Hypothalamus (tissue), 51 donors: ENCODE measurements at places on chromosomes 12 and 14.

GRCh38 chr14:20508367-20508766, 3.0 kb downstream of the RNASE10 start:
- DNase-seq = no peak

GRCh38 chr12:6766651-6767349, 637 bp downstream of the PTMS start:
- DNase-seq = peak; percentile 41

DNA sequence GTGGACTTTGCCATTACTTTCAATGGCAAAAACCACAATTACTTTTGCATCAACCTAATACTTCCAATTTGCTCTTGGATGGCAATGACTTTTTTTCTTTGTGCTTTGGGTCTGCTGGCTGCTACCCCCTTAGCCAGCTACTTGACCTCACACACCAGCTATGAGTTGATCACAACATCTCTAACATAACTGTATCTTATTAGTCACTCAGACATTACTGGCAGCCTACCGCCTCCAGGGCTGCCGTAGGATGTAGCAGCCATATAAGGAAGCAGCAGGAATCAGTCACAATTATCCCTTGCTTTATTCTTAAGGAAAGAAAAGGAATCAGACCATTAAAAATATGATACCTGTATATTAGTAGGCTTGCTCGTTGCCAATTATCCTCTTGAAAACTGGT, 260.5 kb downstream of the ADAMTS20 start:
- no peak for DNase-seq

GRCh38 chr12:67354322-67354721, 85.2 kb downstream of the CAND1 start:
- no peak for DNase-seq

DNA sequence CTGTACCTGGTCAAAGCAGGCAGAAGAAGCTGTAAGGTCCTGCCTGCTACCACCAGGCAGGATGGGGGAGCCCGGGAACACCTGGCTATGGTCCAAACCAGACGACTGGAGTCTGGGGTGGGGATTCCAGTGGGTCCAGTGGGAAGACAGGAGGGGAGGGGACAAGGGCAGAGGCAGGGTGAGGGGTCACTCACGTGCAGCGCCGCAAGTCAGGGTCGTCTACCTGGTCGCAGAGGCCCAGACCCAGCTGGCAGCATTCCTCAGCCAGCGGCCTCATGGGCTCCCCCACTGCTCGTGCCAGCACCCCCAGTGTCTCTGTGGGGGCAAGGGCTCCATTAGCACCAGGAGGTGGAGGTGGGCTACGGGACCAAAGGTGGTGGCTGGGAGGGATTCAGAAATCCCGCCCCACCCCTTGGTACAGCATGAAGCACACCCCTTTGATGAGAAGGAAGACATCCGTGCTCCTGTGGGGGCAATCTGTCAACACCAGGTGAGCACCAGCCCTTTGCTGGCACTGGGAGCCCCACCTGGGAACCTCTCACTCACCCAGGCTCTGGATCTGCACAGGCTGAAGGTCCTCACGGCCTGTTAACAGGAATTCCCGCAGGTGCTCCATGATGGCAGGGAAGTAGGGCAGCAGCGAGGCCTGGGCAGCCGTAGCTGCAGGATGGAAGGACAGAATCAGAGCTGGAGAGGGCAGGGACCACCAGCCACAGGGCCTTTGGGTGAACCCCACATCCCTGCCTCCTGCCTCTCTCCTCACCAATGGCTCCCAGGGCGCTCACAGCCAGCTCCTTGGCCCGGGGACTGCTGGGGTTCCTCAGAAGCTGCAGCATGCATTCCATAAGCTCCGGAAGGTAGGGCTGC, 4.3 kb downstream of the IPO4 start:
- no peak for DNase-seq

- DNase-seq = no peak
These were observed 157.6 kb upstream of the PDE3A start for GRCh38 chr12:20210621-20211215.

DNA sequence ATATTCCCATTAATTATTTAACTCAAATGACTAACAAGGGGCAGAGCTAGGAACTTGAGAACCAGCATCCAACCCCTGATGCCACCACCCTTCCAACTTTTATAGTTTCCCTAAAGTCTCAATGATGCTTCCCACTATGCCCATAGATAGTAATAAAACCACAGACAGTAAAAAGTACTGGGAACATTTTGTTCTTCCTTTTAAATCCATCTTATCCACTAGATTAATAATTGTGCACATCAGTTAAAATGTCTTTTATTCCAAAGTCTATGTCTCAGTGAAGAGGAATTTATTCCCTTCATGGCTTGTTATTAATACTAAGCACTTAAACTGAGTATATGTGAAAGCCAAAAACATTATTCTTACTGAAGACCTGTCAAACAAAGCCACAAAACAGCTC, 45.8 kb downstream of the SINHCAF start:
- DNase-seq = no peak

- DNase-seq = peak; percentile 39
These were observed 12.9 kb downstream of the SPRYD3 start for GRCh38 chr12:53065975-53066931.

GRCh38 chr14:81352413-81352812, 47.7 kb downstream of the STON2 start:
- no peak for DNase-seq

- no peak for DNase-seq
These were observed 117.5 kb downstream of the MDGA2 start for GRCh38 chr14:47557894-47558293.

DNA sequence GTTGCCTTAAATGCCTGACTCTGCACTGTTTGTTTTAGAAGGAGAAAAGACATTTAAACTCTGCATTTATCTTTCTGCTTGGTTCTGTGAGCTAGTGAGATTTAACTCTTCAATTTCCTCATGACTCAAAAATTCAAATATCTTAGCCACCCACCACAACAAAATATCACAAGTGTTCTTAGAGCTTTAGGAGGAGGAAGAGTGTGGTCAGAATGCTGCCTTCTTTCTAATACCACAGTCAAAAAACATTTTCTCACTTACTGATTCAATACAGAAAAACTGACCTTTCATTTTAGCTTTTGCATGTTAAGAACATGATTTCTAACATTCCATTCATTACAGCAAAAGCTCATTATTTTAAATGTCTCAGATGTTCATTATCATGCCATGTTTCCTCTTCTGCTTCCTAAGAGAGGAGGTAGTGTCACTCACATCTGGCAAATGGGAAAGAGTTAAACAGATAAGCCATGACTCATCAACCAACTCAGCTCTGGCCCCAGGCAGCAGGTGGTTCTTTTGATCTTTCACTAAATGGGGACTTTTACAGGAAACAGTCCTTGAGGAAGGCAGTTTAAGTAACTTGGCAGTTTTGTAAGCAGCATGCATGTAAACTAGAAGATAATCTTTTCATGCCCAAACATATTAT, 56.4 kb upstream of the RNU6-8 start:
- DNase-seq = no peak

GRCh38 chr14:90453401-90453951, 56.6 kb downstream of the CALM1 start:
- DNase-seq = no peak

- DNase-seq = no peak
These were observed 140.7 kb upstream of the PRICKLE1 start for GRCh38 chr12:42730291-42730690.

GRCh38 chr14:104132981-104133380, 5.4 kb upstream of the KIF26A start:
- DNase-seq = no peak

GRCh38 chr12:42070036-42070435, 74.6 kb downstream of the GXYLT1 start:
- DNase-seq = no peak

GRCh38 chr12:6899837-6900519, 4.6 kb upstream of the LRRC23 start:
- no peak for DNase-seq

DNA sequence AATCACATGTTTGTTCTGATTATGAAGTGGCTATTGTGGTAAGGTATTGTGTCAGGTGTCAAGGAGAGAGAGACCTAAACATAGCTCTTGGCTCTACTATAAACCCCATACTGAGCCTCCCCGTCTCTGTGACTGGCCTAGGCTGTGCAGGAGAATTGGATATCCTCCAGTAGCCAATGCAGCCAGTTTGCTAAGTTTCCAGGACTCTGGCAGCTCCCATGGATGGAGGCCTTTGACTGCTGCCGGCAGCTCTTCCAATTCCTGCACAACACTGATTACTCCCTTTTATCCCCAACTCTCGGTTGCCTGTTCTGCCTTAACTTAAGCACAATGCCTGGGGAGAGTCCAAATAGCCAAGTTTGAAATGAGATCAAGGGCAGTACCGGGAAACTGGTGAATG, 59.3 kb downstream of the ABCC9 start:
- no peak for DNase-seq

DNA sequence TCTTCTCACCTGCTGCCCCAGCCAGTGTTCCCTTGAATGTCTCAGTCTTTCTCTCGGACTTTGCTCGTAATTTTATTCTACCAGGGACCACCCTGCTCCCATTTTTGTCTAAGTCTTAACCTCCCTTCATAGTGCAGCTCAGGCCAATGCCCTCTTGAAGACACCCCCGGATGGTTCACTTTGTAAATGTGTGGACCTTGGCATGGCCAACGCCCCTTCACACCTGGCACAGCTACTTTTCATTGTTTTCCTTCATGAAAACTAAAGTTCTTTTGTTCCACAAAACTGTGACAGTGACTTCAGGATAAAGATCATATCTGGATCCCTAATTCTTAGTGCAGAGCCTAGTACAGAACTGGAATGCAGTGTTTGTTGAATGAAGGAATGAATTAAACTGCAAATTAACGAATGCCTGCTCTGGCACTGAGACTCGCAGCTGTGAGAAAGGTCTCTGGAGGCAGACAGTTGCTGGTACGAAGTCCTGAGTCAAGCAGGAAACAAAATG, 3.5 kb upstream of the RNASE4 start:
- DNase-seq = no peak

- no peak for DNase-seq
These were observed 39.9 kb downstream of the RIN3 start for GRCh38 chr14:92553438-92553837.

- no peak for DNase-seq
These were observed 58.8 kb downstream of the AEBP2 start for GRCh38 chr12:19498099-19498498.

- DNase-seq = no peak
These were observed 3.8 kb downstream of the PARP11 start for GRCh38 chr12:3869433-3869832.

DNA sequence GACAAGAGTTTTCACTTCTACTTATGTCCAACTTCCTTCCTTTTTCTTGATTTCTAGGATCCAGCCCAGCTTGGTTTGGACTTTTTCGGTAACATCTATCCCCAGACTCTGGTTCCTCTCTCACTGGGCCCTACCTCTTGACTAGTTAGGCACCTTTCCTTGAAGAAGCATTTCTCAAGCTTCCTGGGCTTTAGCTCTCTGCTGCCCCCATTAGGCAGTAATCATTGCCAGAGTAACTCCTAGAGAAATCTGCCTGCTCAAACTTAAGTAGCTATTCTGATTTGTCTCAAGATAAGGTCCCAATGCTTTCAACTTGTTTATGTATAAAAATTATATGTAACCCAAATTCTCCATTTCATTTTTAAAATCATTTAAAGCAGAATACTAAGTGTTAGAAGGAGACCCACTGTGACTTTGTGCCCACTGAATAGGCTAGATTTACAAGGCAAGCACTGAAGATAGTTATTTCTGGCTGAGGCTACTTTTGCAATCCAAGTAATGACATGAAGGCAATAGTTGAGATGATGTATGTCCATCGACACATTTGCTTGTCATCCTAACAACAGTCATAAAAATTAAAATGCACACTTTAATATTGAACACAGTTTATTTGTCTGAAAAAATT, 275.0 kb upstream of the G2E3 start:
- DNase-seq = no peak
